Gastrocnemius medialis (tissue), 4 donors: ENCODE measurements at places on chromosomes 1 and 21. TPM values are rescaled to one million over a fixed set of nuclear protein-coding genes. Genes with fewer than 3 reads are reported as not detected.

GRCh38 chr21:42703965-42704364 is 50.5 kb downstream of the PDE9A start:
- no peak overlapping the region for H3K27ac ChIP-seq
- H3K4me1 ChIP-seq, result no peaks in the 10 kb centered on the region
- H3K36me3 ChIP-seq, result no peaks in the 10 kb centered on the region
- no peaks in the 10 kb centered on the region for H3K27me3 ChIP-seq
- no peak overlapping the region for H3K4me3 ChIP-seq

DCST1 gene
- not detected for total RNA-seq

GRCh38 chr1:226712742-226713419 is 26.2 kb downstream of the ITPKB start:
- DNase-seq, result no peak
- H3K36me3 ChIP-seq, result no peaks in the 10 kb centered on the region
- H3K27ac ChIP-seq, result no peak overlapping the region
- H3K4me3 ChIP-seq, result no peak overlapping the region
- H3K27me3 ChIP-seq, result no peaks in the 10 kb centered on the region

SHE gene
- 5.0 TPM for total RNA-seq

GRCh38 chr1:216015116-216015515 is 408.1 kb downstream of the USH2A start:
- H3K4me1 ChIP-seq, result no peaks in the 10 kb centered on the region
- H3K27me3 ChIP-seq, result no peaks in the 10 kb centered on the region
- no peak overlapping the region for H3K27ac ChIP-seq
- H3K36me3 ChIP-seq, result no peaks in the 10 kb centered on the region
- H3K4me3 ChIP-seq, result no peak overlapping the region

- no peaks in the 10 kb centered on the region for H3K27me3 ChIP-seq
- H3K4me1 ChIP-seq, result peaks cover 13% of the 10 kb centered on the region
- DNase-seq, result no peak
- H3K36me3 ChIP-seq, result peaks cover under 1% of the 10 kb centered on the region
Measured at GRCh38 chr21:43786300-43786806, 3.0 kb upstream of the RRP1 start.

HPDL gene
- total RNA-seq, result 2.3 TPM

- H3K36me3 ChIP-seq, result no peaks in the 10 kb centered on the region
- H3K4me3 ChIP-seq, result no peak within 1 kb of the TSS
- H3K27ac ChIP-seq, result no peak within 1 kb of the TSS
Measured at GRCh38 chr1:181483285-181484195, at the start of gene CACNA1E. Gene CACNA1E (plus strand): TSS chr1:181483517. CDS start chr1:181483745, 228 bp downstream.

GRCh38 chr1:113792471-113792870 is 19.8 kb downstream of the RSBN1 start:
- H3K36me3 ChIP-seq, result no peaks in the 10 kb centered on the region
- no peaks in the 10 kb centered on the region for H3K27me3 ChIP-seq
- H3K27ac ChIP-seq, result no peak overlapping the region
- DNase-seq, result no peak
- no peak overlapping the region for H3K4me3 ChIP-seq

- H3K27me3 ChIP-seq, result no peaks in the 10 kb centered on the region
- no peaks in the 10 kb centered on the region for H3K36me3 ChIP-seq
- peaks cover 63% of the 10 kb centered on the region for H3K4me1 ChIP-seq
- DNase-seq, result no peak
- no peak overlapping the region for H3K4me3 ChIP-seq
Measured at GRCh38 chr1:45682942-45683341, 3.4 kb downstream of the GPBP1L1 start.

SLAMF6 gene
- total RNA-seq, result 0.19 TPM

PTAFR gene
- total RNA-seq, result 1.5 TPM

- no peaks in the 10 kb centered on the region for H3K4me1 ChIP-seq
- no peak overlapping the region for H3K4me3 ChIP-seq
- H3K27ac ChIP-seq, result no peak overlapping the region
- no peaks in the 10 kb centered on the region for H3K27me3 ChIP-seq
- H3K36me3 ChIP-seq, result no peaks in the 10 kb centered on the region
- DNase-seq, result no peak
Measured at GRCh38 chr21:36902793-36903192, 63.7 kb downstream of the HLCS start.

TMEM200B gene
- 0.92 TPM for total RNA-seq
